ENCODE measurements at places on chromosomes 1 and 21.

- no peak for DNase-seq
Measured at GRCh38 chr1:220655509-220655908, 34.7 kb upstream of the C1orf115 start.

DNA sequence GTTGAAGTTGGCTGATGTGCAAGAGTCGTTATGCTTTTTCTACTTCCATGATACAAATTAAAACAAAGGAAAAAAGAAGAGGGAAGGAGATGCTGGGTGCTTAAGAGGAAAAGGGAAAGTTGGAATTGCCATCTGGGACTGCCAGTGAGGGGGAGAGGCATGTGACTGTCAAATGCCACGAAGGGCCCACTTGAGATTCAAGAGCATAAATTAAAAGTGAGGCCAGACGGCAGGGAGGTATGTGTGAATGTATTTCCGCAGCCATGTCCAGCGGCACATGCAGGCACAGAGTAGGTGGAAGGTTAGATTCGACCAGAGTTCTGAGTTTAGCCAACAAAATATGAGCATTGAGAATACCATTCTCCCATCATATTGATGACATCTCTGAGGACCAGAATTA, 32.0 kb downstream of the NFASC start:
- no peak for DNase-seq

DNA sequence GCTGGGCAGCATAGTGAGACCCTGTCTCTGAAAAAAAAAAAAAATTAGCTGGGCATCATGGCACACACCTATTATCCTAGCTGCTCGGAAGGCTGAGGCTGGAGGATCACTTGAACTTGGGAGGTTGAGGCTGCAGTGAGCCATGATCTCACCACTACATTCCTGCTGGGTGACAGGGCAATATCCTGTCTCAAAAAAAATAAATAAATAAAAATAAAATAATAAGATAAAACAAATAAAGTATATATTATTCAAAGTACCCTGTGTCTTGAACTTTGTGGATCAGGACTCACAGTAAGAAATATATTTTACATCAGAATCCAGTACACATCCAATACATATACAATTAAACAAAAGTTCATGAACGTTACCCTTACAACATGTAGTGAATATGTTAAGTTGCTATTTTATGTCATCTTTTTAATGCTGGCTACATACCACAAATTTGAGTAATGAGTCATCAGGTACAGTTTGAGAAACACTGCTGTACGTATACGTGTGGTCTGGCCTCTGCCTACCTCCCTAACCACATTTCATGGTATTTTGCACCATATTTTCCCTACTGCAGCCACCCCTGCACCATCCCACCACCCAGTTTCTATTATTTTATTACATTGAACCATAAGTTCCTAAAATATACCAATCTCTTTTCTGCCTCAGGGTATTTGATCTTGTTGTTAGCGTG, 4.4 kb downstream of the NME7 start:
- DNase-seq = no peak

DNA sequence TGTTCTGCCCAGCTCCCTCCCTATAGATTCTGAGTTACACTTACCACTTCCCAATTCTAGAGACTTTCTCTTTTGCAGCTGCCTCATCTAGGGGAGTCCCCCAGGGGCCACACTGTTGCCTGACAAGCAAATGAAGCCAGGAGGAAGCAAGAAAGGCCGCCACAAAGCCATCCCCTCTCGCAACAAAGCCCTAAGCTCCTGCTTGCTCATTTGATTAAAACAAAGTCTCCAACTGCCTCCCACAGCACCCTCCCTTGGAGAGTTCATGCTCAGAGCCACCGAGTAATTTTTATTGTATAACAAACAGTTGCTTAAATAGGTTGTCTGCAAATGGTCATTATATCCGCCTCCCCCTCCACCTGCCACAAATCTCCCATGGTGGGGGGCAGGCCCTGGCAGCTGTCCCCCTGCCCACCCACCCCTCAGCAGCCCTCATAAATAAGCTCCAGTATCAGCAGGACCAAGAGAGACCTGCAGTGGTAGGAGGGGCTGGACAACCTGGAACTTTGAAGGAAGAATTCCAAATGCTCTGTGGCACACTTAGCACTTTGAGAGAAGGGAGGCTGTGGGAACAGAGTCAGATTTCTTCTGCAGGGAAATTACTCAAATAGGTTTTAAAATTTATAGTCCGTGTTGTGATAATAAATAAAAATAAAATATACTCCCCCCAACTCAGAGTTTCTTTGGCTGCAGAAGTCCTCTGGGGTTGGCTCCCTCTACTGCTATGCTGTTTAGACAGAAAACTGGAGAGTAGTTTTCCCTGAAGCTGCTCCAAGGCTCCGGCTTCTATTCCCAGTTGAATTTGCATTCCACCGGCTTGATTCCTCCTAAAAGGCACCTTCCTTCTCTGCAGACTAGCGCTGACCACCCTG, 237.5 kb downstream of the TTLL7 start:
- DNase-seq = no peak

GRCh38 chr1:219271818-219272535, 98.3 kb downstream of the LYPLAL1 start:
- DNase-seq = no peak

DNA sequence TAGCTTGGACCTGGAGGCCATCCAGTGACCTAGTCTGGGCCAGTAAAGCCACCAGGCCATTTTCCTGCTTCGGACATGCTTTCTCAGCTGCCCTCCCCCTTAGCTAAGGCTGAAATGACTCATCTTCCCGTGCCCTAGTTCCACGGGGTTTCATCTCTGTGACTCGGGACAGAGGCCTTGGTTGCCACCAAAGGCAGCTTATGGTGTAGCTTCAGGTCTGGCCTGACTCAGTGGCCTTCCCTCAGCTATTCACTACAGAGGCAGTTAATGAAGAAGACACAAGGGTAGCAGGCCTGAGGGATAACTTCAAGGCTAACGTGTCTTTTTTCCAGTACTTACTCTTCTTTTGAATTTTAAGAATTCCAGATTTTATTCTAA, 82.4 kb downstream of the PBX1 start:
- DNase-seq = no peak

DNA sequence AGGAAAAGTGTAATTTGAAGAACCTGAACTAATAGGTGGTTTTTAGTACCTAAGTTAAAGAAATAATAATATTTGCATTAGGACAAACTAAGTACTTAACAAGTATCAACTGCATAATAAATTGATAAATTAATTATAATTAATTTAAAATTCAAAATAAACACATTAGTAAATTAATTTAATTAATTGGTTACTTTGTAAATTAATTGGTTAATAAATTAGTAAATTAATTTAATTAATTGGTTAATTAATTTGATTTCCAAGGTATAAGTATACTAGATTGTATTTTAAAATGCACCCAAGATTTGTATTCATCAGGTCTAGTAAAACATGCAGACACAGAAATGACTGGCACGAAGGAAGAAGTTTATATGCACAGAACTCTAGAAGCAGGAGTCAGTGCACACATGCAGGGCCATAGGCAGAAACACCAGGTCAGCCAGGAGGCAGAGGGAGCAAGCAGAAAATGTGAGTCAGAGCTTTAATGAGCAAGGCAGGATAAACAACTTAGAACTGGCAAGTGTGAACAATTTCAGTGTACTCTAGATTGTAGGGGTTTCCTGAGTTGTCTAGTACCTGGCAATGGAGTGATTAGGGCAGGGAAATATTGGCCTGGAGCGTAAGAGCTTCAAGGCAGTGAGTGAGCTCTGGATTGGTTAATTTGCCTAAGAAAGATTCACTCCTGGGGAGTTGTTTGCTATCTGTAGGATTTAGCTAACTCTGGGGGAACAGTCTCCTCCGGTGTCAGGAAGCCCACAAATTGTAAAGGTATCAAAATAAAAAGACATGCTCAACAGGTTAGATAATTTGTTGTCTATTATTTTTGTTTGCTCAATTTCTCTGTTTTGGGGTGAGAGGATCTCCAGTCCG, 665.7 kb downstream of the MRPL39 start:
- DNase-seq = no peak

Measured in activated gamma-delta T cell (primary cell).